ENCODE measurements at places on chromosomes 5 and 9.

GRCh38 chr9:106423575-106423974 lies 439.4 kb upstream of the ZNF462 start:
- DNase-seq, result no peak

- no peak for DNase-seq
Measured at GRCh38 chr5:179255527-179256327, 89.5 kb downstream of the ADAMTS2 start.

GRCh38 chr5:168580227-168580508 lies 1.0 kb upstream of the PANK3 start:
- DNase-seq, result no peak

- DNase-seq, result peak; percentile 68
Measured at GRCh38 chr9:86946201-86947145, 833 bp downstream of the GAS1 start.

DNA sequence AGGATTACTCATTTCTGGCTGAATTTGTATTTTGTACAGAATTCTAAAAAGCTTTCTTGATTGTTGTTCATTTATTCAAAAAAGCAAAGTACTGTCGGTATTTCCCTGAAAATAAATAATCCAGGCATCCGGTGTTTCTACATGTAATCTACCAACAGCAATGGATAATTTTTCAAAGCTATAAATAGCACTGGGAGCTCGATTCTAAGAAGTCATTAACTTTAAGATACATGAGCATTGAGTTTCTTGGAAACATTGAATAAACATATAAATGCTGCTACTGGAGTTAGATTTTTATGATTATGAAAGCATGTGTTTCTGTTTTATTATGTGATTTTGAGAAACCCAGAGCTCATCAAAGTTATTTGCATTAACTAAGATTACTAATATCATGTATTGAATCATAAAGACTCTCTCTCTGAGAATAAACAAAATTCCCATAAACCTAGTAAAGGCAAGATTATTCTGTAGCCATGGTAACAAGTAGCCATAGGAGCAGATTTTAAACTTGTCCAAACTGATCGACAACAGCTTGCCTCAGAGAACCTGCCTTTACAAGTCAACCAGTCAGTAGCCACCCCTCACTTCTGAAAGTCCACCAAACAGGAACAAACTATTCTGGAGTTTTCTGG lies 197.0 kb downstream of the DRD1 start:
- no peak for DNase-seq
